AG09309 (cell line): ENCODE measurements at places on chromosomes 7 and 10.

DNA sequence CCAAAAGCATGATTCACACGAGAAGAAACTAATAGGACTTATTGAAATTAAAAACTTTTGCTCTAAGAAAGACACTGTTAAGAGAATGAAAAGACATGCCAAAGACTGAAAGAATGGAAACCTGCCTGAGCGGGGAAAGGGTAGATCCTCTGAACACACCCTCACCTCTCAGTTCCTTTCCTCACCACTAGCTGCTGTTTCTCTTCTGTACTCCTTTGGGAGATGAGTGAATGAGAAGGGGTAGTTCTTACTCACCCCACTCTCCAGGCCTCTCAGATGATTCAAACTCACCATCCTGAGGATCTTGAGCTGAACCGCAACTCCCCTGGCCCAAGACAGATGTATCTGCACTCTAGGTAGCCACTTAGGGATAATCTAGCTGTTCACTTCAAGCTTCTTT lies 41.9 kb downstream of the IQUB start:
- DNase-seq = no peak

- DNase-seq = peak; percentile 57
Observed at GRCh38 chr10:101467286-101467770, 113.4 kb downstream of the BTRC start.

DNA sequence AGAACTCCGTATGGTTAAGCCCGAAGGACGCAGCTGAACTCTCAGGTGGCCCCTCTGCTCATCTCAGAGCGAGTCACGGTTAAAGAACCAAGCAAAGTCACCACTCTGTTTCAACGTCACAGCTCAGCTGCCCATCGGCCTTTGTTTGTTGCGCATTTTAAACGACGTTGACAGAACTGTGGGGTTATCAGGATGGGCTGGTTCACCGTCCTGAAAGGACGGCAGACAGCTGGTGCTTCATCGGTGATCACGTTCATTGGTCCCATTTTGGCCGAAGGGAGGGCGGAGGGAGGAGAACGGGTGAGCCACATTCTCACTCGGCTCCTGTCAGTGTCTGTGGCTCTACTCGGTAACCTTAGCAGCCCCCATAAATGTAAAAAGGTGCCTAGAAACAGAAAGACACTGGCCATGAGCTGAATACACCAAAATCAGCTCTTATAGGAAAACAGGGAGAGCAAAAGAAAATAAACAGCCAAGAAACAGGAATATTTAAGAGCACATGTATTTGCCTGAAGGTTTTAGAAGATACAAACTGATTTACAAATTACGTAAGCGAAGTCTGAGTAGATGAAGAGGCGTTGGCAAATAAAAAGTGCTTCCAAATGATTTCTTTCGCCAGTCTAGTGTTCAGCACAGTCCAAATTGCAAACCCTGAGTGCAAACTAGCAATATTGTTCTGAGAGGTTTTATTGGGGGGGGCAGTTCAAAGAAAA lies 8.4 kb downstream of the PRKAG2 start:
- DNase-seq = no peak

DNA sequence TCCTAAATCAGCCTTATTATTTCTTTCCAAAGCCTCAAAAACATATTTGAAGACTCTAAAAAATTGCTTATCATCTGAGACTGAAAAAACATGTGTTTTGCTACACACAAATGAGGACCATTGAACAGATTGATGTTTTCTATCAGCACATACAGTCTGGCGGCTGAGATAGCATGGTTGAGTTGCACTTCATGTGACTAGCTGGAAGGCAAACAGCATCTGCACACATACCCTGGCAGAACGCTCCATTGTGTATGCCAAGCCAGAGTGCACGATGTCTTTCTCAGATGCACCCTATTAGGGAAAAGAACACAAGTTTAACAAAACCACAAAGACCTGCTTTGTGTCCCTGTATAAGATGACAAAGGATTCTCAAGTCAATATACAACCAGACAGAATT lies 33.0 kb downstream of the FAM25A start:
- no peak for DNase-seq

DNA sequence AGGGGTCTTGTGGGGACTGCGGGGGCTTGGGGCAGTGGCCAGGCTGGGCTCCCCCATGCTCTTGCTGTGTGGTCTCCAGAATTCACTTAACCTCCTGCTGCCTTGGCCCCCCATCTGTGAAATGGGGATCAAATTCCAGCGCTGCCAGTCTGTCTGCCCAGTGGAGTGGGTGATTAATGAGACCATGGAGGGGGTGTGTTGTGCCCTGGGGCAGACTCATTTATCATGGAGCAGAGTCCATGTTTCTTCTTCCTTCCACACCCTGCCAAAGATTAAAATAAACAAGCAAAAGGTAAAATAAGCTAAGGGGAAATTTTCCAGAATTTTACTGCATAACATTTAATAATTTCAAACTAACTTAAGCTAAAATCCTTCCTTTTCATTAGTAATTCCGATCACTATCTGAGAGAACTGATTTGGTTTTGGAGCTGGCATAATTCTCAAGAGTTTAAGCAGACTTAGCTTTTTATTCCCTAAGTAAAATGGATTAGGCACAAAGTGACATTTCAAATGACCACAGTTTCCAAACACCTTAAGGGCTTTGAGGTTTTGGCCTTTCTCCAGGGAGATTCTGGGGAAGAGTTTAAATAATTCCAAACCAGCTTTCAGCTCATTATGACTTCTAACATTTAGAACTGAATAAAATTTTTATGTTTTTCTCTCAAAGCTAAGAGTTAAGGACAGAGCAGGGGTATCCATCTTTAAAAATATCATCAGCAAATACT lies 211.9 kb downstream of the CXCL12 start:
- no peak for DNase-seq

- no peak for DNase-seq
Observed at GRCh38 chr7:88005191-88005590, 71.1 kb downstream of the ADAM22 start.

DNA sequence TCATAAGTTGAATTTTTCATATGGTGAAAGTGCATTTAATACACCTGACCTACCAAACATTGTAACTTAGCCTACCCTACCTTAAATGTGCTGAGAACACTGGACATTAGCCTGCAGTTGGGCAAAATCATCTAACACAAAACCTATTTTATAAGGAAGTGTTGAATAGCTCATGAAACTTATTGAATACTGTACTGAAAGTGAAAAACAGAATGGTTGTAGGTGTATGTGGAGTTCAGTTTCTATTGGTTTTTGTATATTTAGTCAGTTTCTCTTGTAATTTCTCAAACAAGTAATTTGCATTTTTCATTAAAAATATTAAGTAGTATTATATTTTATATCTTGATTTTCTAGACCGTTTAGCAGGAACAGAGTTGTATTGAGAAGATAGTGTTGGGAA lies 15.3 kb downstream of the CCDC7 start:
- no peak for DNase-seq

DNA sequence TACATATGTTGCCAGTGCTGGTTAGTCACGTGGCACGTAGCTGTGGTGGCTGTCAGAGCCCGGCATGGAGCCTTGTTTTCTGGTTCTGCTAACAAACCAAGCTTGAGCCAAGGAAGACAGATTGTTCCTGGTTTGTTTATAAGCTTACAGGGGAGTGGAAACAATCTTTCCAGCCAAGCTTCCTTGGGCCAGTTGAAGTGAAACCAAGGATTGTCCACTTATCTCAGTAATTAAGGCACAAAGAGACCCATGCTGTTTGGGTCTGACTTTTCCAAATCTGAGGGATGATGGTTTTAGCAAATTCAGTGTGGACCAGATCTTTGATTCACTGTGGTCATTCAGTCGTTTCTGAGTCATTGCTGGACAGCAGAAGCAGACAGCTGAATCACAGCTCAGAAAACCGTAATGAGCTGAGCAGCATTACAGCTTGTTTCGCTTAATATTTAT lies 297.3 kb upstream of the COBL start:
- DNase-seq = no peak

DNA sequence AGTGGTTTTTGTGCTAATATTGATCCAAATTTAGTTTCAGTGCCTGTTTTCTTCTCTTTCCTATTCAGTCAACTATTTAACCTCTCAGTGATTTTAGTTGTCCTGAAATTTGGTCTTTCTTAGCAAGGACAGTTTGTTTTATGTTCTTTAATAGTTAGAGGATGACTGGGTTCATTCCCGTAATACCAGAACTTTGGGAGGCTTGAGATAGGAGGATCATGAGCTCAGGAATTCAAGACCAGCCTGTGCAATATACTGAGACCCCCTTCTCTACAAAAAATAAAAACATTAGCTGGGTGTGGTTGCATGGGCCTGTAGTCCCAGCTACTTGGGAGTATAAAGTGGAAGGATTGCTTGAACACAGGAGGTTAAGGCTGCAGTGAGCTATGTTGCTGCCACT lies 148.3 kb downstream of the EXOC4 start:
- DNase-seq = no peak

DNA sequence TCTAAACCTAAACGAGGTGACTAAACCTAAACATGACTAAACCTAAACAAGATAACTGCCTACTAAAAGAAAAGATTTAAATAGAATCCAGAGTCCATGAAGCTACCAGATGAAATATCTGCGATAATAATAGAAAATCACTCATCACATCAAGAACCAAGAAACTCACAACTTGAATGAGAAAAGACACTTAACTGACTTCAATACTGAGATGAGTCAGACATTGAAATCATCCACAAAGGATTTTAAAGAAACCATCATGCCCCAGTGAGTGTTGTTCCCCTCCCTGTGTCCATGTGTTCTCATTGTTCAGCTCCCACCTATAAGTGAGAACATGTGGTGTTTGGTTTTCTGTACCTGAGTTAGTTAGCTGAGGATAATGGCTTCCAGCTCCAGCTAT lies 416.0 kb downstream of the CALN1 start:
- no peak for DNase-seq

DNA sequence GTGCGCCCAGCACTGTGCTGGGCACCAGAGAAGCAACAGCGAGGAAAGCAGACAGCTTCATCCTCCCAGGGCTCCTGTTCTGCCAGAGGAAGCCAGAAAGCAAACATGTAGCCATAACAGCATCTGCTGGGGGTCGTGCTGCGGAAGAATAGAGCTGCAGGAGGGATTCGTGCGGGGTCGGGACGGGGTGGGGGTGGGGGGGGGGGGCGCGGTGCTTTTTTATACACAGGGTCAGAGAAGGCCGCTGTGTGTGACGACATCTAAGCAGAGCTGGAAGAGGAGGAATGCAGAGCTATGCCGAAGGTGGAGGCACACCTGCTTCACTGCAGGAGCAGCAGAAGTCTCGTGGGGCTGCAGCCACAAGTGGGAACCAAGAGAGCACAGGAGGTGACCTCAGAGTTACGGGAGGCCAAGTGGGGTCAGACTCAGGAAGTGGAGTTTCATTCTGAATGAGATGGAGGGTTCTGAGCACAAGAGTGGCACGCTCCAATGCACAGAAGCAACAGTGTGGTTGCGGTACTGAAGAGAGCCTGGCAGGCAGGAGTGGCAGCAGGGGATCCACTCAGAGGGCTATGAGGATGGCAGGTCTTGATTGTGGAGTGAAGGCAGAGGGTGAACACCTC lies 11.1 kb downstream of the PKD1L1 start:
- DNase-seq = no peak

GRCh38 chr10:86730227-86730626 lies 26.2 kb upstream of the BMPR1A start:
- DNase-seq = no peak
